ENCODE measurements at places on chromosomes 7 and 10. TPM values are rescaled to one million over a fixed set of nuclear protein-coding genes. Genes with fewer than 3 reads are reported as not detected.

GRCh38 chr10:36345807-36346206 lies 703.7 kb upstream of the FZD8 start:
- no peak for DNase-seq

DNA sequence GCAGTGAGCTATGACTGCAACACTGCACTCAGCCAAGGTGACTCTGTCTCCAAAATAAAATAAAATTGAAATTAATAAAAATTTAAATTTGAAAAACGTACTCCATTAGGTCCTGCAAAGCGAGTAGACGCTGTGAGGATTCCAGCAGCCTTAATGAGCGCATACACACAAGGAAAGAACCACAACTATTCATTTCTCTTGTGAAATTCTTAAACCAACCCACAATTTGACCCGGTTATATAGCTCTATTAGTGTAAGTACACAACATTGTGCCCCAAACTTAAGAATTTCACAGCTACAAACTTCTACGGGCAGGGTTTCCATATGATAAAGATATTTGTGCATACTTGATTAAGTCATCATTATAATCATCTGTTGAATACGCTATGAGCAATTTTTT lies 84.4 kb downstream of the PARD3 start:
- DNase-seq, result no peak

DNA sequence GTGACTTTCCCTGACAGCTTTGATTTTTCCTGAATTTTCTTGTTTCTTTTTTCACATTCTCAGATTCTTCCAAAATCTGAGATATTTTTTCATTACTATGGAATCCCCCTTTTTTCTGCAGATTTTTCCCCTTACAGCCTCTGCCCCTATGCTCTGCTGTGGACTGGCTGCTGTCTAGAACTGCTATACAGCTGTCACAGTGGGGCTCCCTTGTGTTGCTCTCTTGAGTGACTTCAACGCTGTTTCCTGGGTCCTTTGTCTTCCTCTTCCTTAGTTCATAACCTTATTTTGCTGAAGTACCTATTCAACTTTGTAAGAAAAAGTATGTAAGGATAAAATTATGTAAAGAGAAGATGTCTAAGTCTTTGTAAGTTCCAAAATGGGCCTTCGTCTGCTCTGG lies 234.1 kb upstream of the YAE1 start:
- no peak for DNase-seq

GRCh38 chr10:127228195-127228787 lies 31.9 kb upstream of the INSYN2A start:
- no peak for DNase-seq

- DNase-seq, result no peak
Measured at GRCh38 chr7:36279200-36279925, 110.3 kb upstream of the ANLN start.

NRP1 gene
- 15.7 TPM for total RNA-seq

DNA sequence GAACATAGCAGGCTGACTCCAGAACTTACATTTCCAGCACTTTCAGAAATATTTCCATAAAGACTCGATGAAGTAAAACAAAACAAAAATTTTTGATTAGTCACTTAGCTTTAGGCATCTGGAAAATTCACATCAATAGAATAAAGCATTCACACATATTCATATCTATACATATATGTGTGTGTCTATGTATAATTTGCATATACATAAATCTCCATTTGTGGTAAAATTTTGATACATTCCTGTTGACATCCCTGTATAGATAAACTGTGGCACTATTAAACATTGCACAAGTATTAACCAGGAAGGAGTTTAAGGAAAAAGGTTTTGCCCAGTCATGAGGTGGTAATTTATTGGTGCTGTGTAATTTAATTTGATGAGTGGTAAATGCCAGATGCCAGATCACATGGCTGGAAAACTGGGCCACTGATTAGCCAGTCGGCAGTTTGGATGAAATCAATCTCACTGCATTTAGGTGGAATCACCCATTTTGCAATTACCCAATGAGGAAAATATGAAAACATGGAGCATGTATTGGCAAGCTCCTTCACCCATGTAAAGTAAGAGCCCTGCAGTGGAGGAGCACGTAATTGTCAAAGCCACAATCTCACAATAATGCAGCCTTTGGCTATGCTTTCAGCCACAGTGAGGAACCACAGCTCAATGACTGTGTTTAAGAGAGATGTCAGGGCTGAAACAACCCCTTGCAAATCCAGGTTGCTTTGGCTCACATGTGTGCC lies 294.6 kb downstream of the RNLS start:
- DNase-seq, result no peak

- DNase-seq, result no peak
Measured at GRCh38 chr7:146683439-146683838, 566.8 kb downstream of the CNTNAP2 start.

DNA sequence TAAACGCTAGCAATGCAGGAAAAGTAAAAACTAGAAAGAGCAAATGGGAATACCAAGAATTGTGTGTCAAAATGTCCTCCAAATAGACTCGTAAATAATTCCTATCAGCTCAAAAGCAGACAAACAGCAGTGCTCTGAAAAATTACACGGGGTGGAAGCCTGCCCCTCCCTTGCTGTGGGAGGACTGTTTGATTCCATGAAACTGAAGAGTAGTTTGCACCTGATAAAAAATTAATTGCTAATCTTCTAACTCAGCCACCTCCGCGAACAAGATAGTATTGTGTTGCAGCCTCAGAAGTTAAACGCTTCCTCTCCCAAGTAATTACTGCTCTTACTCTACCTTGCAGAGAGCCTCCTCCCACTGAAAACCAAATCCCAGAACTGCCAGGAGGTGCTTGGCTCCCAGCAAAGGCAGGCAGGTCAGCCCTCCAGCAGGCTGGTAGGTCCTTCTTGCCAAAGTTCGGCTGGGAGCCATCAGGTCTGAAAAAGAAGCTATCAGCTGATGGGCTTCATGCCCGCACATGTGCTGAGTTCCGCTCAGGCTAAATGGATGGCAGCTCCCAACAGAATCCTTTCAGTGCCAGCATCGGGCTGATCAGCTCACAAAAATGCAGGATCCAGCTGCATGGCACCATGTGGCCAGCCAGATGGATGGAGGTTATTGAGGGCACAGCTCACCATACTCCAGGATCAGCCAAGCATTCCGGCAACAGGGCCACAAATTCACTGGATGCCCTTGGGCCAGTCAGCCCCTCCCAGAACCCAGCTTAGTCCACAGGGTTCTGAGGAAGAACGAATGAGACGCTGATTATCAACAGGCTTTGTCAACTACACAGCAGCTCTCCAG lies 37.1 kb downstream of the MAD1L1 start:
- no peak for DNase-seq

- DNase-seq, result peak; percentile 64
Measured at GRCh38 chr10:91551856-91552255, 81.0 kb downstream of the PPP1R3C start.

DNA sequence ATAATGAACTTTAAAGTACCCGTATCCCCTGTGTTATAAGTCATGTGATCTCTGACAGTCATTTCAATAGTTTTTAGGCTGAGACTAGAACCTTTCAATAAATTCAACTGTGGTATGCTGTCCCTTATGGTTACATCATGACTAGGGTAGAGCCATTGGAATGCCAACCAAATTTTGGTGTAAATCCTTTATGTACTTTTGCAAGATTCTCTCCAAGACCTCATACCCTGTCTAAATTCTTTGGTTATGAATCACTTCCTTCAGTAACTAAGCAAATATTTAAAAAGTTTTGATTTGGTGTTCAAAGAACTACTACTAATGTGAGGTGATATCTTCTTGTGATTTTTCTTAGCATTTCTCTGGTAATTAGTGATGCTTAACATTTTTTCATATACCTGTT lies 20.8 kb upstream of the OR6B1 start:
- peak; percentile 22 for DNase-seq

DNA sequence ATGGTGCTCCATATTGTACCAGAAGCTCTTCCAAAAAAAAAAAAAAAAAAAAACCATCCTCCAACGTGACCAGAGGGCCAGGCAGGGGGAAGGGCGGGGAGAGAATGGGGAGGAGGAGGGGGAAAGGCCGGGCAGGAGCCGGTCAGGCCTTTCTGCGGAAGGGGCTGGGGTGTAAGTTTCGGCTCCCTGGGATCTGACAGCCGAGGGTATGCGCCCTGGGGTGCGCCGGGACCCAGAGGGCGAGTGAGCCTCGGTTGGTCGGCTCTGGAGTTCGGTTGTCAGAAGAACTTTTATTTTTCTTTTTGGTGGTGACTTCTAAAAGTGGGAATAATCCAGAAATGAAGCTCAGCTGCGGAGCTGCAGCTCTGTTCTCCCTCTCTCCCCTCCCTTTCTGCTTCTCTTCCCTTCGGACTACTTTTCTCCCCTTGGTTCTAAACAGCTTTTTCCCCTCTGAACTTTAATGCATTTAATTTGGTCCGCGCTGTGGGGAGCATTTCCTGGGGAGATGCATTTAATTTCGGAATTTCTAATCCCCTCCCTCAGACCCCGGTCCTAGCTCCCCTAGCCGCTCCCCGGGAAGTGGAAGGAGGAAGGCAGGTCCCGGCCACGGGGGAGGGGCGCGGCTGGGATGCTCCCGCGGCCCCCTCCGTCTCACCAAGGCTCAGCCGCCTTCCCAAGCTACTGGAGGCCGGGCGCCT lies 3.9 kb upstream of the PAX2 start:
- no peak for DNase-seq
